ENCODE measurements at places on chromosomes 4 and X.

DNA sequence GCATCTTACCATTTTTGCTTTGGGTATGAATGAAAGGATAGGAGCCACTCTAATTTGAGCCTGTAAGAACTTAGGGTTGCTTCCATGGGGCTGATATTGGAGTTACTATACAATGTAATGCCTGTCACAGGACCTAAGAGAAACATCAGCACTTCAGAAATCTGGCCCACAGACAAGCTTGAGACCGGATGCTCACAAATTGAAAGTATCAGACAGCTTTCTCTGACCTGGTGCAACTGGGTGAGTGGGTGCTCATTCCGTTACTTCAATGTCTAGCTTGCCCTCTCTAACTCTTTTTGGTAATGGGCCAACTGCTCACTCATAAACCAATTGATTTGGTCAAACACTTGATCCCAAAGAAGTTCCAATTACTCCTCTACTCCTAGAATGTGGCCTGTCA lies 62.1 kb downstream of the GPC4 start:
- no peak for DNase-seq

DNA sequence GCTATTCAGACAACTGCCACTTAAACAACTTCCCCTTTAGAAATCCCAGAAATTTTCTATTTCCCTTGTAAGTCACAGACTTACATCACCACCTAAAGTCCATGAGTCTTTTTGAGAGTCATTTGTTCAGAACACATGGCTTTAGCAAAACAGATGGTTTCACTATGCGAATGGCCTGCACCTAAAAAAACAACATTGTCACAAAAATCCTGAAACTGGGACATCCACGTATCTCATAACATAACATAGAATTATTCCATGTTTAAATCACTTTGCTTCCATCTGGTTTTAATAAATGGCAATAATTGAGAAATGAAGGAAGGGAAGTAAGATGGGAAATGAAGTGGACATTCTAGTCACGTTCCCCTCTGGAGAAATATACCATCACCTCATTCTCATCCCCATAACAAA lies 155.3 kb upstream of the EDNRA start:
- no peak for DNase-seq

DNA sequence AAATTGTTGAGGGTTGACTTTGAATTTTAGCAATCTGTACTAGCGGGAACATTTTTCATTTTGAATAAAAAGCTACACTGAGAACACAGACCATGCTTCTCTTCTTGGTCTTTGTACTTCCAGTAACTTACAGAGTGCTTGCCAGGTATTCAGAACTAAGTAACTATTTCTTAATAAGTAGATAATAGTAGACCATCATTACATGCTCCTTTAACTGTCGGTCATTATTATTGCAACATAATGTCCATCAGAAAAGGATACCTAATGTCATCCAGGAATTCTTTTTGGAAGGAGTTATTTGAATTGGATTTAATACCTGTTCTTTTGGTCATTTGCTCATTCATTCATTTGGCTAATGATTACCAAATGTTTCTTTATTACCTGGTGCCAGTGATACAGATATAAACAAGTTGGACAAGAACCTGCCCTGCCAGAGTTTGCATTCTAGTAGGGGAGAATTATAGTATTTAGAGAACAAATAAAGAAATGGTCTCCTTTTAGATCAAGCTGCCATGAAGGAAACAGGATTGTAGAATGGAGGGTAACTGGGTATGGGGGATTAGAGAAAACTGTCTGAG lies 32.7 kb downstream of the CWH43 start:
- DNase-seq = no peak

GRCh38 chr4:8194306-8195242 lies 4.5 kb upstream of the SH3TC1 start:
- no peak for DNase-seq

DNA sequence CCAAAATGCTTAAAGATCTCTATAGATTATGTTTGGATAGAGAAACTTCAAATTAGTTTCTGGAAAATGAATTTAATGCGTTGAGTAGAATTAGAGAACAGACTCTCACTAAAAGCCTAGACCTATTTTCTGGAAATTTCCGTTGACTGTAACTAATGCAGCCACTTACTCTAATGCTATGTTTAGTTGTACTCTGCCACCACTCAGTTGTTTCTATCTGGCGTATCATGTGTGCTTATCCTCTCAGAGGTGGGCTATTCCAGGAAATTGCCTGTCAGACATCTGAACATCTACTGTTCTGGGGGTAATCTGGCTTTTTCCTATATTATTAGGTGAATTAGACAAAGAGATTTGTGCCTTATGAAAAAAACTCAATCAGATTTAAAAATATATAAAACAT lies 347.1 kb upstream of the FSTL5 start:
- DNase-seq = no peak

GRCh38 chrX:121781991-121782390 lies 734.6 kb downstream of the GLUD2 start:
- no peak for DNase-seq

DNA sequence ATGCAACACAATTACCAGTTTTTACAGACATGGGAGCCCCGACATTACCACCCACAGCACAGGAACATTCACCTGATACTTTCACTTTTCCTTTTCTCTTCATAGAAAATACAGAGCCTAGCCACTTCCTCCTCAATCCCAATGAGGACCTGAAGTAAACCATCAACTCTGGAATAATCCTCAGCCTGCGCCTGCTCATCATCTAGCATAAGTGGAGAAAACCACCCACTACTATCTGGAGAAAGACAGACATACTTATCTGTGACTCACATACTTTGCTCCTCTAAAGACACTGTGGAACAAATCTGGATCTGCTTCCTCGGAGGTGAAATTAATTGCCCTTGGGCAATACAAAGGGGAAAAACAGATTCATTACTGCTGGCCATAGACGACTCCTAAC lies 47.8 kb downstream of the ZCCHC13 start:
- no peak for DNase-seq

DNA sequence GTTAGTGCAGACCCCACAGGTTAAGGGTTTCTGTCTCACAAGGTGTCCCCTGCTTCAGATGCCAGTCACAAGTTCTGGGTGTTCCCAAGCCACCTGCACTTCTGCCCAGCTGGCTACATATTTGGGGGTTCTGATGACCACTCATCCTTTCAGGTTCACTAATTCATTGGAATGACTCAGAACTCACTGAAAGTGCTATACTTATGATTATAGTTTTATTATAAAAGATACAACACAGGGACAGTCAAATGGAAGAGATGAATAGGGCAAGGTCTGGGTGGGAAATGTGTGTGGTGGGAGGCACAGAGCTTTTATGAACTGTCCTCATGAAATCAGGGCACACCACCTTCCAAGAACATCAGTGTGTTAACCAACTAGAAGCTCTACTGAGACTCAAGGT lies 97.7 kb upstream of the CASK start:
- no peak for DNase-seq

DNA sequence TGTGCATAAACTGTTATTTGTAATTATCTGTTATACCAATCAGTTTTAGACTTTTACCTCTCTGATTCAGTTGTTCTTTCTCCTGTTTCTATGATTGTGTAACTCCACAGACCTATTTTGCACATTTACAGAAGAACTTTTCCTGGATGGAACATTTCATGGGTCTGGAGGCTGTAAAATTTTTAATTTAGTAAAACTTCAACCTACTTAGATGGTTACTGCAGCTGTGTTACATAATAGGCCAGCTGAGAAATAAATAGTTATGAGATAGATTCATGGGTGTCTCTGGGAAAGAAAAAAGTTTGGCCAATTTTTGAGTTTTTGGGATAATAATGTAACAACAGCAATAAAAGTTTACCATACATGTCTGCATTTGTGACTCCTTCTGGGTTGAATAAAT lies 253.5 kb downstream of the ARHGAP24 start:
- DNase-seq = no peak

DNA sequence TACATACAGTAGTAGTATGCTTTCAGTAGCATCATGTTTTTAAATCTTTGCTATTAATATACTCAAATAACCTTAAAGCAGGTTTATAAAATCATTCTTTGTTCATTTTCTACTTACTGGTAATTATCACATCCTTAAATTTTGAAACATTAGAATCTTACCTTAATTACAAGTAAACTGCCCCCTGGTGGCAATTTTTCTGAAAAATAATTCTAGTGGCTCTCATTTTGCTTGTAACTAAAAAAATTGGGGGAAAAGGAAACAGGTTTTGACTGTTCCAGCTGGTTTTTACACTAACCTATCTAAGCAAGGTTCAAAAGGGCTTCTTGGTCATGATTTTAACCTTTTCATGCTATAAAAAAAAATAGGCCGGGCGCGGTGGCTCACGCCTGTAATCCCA lies 18.5 kb upstream of the DCAF4L1 start:
- DNase-seq = no peak

DNA sequence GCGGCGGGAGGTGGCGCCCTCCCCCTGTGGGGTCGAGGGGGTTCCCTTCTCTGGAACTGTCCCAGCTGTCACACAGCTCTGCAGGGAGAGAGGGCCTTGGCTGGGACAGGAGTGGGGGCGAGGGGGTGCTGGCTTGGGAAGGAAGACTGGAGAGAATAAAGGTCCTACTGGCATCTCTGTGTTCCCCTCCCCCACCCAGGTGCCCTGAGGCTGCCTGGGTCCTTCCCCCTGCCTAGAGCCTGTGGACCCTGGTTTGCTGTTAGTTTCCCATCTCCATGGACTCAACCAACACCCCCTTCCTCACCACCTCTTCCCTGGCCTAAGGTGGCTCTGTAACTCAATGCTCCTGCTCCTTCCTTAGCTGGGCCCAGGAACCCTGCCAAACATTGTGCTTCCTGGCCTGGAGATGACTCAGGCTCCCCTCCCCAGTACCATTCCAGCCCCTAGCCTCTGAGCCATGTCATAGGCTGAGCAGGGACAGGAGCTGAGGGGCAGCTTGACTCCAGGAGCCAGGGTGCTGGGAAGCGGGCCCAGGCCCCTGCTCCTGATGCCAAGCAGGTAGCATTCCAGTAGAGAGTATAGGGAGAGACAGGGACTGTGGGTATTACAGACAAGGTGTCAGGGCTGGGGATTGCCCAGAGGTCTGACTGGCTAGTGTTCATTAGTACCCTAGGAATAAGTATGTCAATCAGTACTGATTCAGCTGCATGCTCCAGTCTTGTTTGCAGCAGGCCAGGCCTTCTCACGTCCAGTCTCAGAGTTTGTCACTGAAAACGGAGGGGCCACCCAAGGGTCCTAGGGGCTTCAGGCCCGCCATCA lies 100.7 kb downstream of the EFNB1 start:
- no peak for DNase-seq

DNA sequence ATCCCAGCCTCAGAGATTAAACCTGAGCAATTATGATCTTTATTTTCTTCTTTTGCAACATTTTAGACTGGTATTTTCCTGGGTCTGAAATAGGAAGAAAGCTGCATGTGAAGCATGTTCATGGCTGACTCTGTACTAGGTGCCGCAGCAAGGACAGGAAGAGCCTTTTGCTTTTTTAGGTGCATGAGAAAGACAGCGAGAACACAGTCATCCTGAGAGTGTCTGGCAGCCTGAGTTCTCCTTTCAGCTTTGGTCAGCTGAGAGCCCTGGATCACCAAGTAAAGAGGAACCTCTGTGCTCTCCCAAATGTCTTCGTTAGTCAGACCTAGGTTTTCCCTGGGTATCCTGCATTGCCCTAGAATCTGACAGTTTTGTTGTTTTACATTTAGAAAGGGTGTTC lies 29.8 kb downstream of the FAM149A start:
- DNase-seq = peak; percentile 47

- no peak for DNase-seq
These were observed 190.5 kb downstream of the CCNG2 start for GRCh38 chr4:77347351-77347966.

DNA sequence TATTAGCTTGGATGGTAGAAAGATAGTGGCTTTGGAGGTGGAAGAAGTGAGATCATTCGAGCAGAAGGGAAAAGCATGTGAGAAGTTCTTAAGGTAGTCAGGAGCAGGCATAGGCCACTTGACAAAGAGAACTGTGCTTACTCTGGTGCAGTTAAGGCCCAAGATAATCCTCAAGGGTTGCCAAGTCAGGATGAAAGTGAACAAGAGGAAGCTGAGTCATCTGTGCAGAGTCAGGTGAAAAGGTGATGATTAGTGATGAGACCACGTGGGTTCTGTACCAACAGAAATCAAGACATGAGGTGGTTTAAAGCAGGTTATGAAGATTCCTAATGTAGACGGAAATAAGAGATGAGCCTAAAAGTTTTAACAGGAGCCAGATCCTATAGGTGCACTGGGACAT lies 369.8 kb downstream of the DTHD1 start:
- DNase-seq = no peak

GRCh38 chr4:101299899-101300540 lies 47.3 kb downstream of the PPP3CA start:
- no peak for DNase-seq

GRCh38 chr4:3034231-3034630 lies 40.1 kb downstream of the HTT-AS start:
- no peak for DNase-seq

Data from esophagus muscularis mucosa (tissue), 4 donors.